GOT3 (cell line): ENCODE measurements at places on chromosomes 2 and 18.

- DNase-seq = no peak
Observed at GRCh38 chr2:239212121-239212928, 188.5 kb downstream of the HDAC4 start.

GRCh38 chr2:1033069-1033468, 82.4 kb downstream of the SNTG2 start:
- no peak for DNase-seq

DNA sequence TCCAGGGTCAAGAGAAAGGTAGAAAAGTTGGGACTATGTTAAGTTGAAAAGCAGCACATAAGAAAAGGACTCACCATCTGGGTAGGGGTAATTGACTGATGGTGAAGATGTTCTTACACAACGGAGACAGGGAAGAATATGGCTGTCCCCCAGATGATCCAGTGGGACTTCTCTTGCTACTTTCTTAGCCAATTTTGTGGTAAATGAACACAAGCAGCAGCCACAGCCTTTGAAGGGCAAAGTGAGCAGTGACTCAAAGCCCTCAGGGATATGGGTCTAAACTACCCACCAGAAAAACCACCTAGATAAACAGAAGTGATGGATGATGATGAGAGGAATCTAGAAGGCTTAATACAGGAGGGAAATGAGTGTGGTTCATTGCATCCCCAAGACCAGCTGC, 65.8 kb upstream of the SLC9A2 start:
- no peak for DNase-seq

- DNase-seq = no peak
Observed at GRCh38 chr2:158586491-158586890, 129.7 kb downstream of the PKP4 start.

DNA sequence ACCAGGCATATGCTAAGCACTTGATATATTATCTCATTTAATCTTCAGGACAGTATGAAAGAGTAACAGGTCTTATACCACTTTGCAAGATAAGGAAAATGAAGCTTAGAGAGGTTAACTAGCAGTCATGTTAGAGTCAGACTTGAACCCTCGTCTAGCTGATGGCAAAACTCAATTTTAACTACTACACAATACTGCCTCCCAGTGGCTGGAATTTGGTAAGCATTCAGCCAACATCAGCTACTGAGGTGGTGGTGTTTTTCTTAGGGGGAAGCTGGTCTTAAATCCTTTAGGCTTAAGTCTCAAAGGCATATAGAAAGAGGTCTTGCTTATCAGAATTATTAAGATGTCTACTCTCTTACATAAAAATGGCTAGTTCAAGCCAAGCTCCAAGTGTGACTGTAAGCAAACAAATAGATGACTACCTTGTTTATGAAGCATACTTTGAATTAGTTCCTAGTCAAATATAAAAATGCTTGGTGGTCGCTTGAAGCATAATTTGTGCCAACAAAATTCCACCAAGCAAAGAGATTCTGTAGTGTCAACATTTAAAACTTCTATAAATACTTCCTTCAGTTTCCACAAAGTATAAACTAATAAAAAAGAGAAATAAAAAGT, 325.4 kb upstream of the FIGN start:
- DNase-seq = no peak

DNA sequence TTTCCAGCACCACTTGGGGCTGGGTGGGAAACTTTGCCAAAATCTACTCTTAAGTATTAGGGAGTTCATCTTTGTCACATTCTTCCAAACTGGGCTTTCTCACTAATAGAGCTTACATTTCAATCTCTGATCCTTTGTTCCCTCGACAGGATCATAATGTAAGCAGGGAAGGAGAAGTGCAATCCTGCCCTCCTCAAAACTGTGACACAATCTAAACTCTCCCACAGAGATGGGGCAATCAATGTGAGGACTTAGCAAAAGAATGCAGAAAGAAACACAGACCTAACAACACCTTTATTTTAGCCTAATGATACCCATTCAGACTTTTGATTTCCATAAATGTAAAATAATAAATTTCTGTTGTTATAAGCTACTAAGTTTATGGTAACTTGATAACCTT, 40.8 kb downstream of the DSEL start:
- no peak for DNase-seq

- no peak for DNase-seq
Observed at GRCh38 chr2:230234122-230234722, 8.7 kb downstream of the SP140 start.
